ENCODE measurements at places on chromosomes 16 and 17.

- DNase-seq = no peak
Measured at GRCh38 chr16:72940886-72941285, 107.0 kb downstream of the ZFHX3 start.

GRCh38 chr17:76752006-76752405 is 14.1 kb downstream of the MFSD11 start:
- DNase-seq = no peak

DNA sequence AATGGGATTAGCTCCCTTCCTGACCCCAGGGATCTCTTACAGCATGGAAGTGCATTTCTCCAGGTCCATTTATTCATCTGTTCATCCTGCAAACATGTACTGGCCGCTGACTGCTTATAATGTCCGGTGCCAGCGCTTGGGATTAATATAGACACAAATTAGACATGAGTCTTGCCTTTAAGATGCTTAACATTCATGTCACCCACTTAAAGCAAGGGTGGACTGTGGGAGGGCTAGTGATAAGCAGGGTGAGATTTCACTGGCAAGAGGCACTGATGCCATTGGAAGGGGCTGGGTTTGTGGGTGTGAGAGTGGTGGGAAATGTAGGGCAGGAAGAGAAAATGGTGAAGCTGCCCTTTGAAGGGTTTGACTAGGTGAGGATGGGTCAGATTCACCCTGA is 92.2 kb upstream of the MPHOSPH6 start:
- no peak for DNase-seq

DNA sequence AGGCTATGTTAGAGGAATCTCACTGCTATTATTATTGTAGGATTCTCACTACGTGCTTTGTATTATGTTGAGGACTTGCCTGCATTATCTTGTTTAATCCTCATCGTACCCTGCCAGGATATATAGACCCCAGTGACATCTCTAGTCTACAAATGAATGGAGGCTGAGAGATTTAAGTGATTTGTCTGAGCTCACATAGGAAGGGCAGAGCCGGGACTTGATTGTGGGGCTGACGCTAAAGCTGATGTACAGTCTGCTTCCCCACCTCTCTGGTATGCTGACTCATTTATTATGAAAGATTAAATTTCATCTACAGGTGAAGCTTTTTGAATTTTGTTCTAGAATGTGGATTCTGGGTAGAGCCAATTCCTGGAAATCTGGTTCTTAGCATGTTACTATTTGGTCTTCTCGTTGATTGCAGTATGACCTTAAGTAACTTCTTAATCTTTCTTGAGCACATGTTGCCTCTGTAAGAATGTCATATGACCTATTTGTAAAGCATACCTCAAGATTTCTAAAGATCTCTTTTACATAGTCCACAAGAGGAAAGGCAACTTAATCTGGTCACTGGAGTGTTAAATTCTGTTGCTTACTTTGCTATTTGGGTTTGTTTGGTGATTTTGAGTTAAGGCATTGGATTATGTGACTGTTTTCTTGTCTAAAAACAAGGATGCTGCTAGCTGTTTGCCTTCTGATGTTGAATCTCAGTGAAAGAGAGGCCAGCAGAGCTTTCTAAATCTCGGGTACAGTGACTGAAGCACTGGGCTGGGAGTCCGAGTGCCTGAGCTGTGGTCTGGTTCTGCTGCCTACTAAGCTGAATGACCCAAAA is 12.4 kb downstream of the METTL9 start:
- no peak for DNase-seq

DNA sequence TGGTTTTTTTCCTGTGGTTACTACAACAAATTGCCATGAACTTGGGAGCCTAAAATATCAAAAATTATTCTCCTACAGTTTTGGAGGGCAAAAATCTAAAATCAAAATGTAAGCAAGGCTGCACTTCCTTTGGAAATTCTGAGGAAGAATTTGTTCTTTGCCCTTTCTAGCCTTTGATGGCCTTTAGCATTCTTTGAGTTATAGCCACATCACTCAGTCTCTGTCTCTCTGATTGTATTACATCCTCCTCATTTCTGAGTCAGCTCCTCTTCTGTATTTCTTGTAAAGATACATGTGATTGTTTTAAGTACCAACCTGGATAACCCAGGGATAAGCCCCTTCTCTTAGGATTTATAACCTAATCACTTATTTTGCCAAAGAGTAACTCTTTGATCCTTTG is 282.0 kb downstream of the BCAS3 start:
- no peak for DNase-seq

GRCh38 chr17:60249290-60249826 is 99.6 kb downstream of the CA4 start:
- no peak for DNase-seq

DNA sequence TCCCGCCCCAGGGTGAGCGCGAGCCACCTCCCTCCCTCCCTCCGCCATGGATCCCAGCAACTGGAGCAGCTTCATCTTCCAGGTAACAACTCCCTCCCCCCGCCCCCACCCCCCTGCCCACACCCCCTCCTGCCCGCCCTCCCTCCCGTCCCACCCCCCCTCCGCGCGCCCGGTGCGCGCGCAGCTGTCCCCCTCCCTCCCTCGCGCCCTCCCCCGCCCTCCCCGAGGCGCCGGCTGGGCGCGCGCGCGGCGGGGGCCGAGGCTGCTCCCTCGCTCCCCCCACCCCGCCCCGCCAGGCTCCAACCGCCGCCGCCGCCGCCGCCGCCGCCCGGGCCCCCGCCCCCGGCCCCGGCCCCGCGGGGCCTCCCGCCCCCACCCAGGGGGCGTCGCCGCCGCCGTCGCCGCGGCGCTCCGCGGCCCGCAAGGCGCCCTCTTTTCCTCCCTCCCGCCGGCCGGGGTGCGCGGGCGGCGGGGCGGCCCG is at the start of gene MAZ:
Gene MAZ, plus strand, starts transcription at position 431 of the 481 bp plus-strand sequence. CDS start 173 bp downstream, outside the sequence.
- DNase-seq = no peak

DNA sequence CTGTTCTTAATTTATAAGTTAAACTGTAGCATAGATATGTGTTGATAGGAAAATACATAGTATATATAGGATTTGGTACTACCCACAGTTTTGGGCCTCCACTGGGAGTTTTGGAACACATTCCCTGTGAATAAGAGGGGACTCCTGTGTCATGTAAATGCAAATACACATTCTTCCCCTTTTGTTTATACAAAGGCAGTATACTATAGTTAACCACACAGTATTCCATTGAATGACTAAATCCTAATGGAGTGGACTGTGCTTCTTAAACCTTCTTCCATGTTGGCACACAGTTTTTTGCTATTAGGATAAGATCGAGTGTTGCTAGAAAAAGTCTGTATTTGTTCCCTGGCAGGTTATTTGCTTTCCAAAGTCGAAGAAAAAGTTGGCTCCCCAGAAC is 22.2 kb downstream of the TAC4 start:
- no peak for DNase-seq

GRCh38 chr16:78022347-78023060 is at the start of gene CLEC3A:
Gene CLEC3A, plus strand, starts transcription at chr16:78022548. Its CDS starts 79 bp downstream, at chr16:78022627.
- no peak for DNase-seq

- DNase-seq = no peak
Measured at GRCh38 chr16:2213817-2214718, 572 bp downstream of the PGP start.

DNA sequence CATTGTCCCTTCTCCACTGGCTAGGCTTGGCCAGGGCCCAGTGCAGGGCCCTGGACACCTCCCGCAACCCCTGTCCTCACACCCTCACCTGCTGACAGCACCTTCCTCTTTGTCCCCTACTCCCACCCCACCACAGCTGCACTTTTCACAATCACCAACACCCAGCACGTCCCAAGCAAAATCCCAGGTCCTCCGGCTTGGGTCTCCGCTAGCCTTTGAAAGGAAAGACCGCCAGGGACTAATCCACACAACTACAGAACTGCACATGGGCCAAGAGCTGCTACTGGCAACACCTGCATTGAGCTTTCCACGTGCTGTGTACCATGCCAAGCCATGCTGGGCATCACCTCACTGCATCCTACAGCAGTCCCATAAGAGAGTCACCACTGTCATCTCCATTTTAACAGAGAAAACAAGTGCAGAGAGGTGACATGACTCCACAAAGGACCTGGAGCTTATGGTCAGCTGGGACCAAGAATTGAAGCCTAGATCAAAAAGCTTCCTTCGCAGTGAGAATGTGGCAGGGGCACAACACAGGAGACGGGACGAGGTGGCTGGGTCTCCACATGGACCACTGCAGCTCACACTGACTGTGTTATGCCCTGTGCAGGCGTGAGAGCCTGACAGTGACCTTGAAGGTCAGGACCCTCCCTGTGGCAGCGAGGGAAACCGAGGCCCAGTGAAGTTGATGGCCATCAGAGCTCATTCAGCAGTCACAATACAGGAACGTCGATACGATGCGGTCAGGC is 22.5 kb downstream of the FBXO31 start:
- DNase-seq = no peak

DNA sequence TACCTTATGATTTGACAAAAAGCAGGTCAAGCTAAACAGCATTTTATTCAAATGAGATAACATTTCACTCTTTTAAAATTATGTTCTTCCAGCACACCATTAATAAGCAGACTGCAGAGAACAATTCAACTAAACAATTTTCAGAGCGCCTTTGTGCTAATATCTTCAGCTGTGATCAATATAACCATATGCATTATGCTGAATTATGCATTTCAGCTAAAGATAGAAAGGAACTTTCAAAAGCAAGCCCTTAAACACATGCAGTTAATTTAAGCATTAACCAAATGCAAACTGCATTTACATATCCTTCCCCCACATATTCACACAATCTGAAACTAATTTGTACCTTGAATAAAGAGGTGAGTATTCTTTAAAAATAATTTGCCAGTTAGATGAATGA is 41.6 kb downstream of the RPGRIP1L start:
- no peak for DNase-seq

DNA sequence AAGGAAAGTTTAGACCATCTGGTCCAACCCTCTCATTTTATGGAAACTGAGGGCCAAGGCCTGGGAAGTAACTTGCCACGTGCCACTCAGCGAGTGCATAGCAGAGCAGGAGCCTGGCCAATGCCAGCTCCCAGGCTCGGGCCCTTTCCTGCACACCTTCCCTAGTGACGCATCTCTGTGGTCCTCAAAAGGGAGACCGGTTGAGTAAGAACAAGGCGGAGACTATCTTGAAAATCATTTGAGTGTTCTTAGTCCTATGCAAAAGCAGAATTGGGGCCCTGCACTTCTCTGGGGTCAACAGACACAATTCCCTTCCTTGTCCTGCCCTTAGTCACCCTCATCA is 2.8 kb downstream of the CCL4 start:
- DNase-seq = no peak

DNA sequence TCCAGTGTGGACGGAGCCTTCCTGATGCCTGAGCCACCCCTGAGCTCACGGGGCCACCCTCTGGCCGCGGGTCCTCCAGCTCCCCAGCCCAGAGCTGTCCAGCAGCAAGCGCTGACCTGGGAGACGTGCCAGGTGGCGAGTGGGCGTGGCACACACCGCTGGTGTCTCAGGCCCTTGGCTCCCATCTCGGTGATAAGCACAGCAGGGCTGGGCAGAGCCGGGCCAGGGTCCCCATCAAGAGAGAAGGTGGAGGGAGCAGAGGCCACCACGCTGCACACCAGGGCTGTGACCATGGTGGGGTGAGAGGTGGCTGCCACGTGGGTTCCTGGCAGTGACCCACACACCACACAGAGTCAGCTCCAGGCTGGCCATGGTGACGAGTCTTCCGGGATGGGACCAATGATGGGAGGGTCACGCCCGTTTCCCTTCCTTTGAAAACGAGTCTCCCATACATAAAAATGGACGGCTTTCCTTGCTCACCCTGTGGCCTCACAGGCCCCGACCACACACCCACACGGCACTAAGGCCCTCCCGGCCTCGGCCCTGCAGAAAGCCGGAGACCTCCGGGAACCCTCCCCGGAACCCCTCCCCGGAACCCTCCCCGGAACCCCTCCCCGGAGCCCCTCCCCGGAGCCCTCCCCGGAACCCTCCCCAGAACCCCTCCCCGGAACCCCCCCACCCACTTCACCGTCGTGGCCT is 16.8 kb downstream of the UTS2R start:
- DNase-seq = no peak

- DNase-seq = no peak
Measured at GRCh38 chr16:20905576-20905975, 5.0 kb downstream of the LYRM1 start.

DNA sequence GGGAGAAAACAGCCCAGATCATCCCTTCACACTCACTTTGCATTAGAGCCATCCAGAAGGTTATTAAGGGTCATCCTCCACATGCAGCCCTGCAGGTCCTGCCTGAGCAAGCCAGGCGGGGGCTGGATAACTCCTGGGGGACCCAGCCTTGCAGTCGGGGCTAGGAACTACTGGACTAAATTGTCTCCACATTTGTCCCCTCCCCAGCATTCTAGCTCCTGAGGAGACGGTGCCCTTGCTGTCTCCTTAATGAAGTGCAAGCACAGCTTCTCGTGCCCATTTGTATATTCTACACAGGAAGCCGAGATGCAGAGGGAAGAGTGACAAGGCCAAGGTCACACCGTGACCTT is 185.2 kb downstream of the C16orf95 start:
- DNase-seq = no peak

DNA sequence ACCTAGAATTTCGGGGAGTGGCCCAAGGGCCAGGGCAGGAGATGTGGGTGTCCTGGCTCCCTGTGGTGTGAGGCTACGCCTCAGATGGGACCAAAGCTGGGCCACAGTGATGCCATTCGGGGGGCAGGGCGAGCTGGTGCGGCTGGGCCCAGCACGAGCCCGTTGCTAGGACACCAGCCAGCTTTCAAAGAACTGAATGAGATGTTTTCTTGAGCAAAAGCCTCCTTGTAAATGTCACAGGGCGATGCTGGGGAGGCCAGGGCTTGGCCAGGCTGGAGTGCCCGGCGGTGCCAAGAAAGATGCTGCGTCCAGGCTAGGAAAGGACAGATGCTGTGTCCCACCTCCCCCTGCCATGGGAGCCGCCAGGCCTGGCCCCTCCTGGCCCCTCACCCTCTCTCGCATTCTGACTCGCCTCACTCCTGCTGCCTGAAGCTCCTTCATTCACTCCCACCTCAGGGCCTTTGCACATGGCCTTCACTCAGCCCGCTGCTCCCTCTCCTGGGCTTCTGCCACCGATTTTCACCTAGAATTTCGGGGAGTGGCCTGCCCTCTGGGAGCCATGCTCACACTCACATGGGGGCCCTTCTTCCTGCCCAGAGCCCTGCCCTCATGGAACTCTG is 39.1 kb downstream of the CPNE2 start:
- DNase-seq = no peak

GRCh38 chr16:10805334-10805733 is 13.3 kb downstream of the TVP23A start:
- DNase-seq = no peak

- DNase-seq = no peak
Measured at GRCh38 chr17:7912927-7913524, 3.1 kb downstream of the RNF227 start.

DNA sequence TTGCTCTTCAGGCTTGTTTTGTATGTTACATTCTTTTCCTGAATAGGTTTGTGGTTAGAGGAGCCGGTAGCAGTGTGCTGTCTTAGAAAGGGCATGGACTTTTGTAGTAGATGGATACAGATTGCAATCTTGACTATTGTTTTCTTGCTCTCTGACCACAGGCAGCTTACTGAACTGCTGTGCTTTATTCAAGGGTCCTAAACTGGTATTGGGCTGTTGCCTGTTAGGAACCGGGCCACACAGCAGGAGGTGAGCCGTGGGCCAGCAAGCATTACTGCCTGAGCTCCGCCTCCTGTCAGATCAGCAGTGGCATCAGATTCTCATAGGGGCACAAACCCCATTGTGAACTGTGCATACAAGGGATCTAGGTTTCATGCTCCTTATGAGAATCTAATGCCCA is 373.9 kb downstream of the CPPED1 start:
- no peak for DNase-seq

GRCh38 chr17:78575340-78575739 is 1.9 kb downstream of the DNAH17 start:
- no peak for DNase-seq
